BE2C (cell line): ENCODE measurements at places on chromosomes 3 and 15.

DNA sequence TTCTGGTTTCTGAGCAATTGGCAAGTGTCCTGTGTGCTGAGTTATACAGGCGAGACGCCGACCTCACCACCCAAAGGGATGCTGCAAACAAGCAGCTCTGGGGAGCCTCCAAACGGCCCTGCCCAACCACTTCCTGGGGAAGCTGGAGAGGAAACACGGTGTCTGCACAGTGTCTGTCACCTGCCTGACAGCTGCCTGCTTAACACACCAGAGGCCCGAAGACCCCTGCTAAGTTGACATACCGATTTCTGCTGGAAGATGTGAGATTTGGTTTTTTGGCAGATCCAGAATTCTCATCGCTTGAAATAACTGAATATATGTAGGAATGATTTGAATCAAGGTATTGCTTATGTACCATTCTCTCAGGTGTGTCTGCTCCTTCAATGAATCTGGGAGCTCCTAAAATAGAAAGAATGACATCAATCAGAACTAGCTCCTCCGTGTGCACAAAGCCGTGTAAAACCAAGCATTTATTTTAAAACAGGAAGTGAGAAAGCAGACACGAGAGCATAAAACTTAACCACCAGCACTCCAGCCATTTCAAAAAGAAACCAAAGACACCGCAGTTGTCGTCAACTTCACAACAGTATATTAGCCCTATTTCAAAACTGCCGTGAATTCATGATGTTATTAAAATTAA lies 27.2 kb downstream of the LRRC2 start:
- DNase-seq = no peak

- DNase-seq = no peak
These were observed 15.0 kb downstream of the TIGIT start for GRCh38 chr3:114308830-114309229.

GRCh38 chr3:21256932-21257331 lies 494.1 kb downstream of the ZNF385D start:
- DNase-seq = no peak

GRCh38 chr3:139466360-139466759 lies 10.0 kb downstream of the RBP2 start:
- DNase-seq = no peak

DNA sequence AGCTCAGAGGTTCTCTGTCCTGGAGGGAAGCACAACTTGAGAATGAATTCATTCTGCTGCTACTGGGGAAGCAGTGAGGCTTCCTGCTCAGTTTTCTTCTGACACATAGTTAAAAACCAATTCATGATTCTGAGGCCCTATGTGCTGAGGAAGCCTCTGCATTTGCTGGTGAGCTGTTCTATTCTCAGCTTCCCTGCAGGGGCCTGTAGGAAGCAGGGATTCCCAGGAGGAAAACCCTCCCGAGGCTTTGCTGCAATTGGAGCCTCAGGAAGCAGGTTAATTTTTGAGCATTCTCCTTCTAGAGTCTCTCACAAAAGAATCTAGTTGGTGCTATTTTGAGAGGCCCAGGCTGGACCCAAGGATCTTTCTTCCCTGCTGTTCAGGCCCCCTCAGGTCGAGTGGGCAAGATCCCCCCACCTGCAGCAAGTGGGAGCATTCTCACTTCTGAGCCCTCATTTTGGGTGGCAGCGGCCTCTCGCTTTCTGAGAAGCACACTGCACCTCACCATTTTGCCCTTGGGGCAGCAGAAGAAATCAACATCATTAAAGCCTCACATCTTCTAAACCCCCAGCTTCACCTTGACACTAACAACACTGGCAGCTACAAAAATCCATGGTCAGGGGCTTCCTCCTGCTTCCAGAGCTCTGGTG lies 197.5 kb upstream of the TSC22D2 start:
- DNase-seq = no peak

GRCh38 chr15:33279613-33280205 lies 31.1 kb upstream of the RYR3 start:
- DNase-seq = no peak

DNA sequence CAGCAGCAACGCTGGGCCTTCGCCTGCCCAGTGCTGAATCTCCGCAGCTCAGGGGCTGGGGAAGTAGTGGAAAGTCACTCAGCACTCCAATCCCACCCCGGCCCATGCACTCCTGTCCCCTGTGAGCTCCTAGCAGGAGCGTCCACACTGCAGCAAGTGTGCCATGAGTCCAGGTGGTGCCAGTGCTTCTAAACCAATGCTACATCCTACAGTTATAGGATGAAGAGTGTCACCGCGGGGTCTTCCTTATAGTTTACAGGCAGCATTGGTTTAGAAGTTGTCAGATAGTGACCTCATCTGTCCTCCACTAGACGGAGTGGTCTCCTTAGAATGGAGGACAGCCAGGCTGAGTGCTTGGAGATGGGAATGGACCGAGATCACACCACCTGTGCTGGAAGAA lies 221.4 kb downstream of the GABRB3 start:
- no peak for DNase-seq

DNA sequence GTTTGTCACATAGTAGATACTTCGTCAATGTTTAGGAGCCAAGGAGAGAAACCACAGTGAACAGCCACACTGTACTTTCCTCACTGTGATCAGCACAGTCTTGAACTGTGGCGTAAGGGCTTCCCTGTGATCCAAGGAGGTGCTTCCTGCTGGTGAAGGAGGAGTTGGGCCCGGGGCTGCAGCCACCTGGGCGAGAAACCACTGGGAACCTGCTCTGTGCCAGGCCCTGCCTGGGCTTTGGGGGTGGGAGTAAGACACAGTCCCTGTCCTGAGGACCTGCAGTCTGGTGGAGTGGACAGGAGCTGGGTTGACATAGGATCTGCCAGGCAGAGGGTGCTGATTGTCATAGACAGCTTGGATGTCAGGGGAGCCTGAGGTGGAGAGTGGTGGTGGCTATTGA lies 60.5 kb upstream of the MRPS22 start:
- no peak for DNase-seq

DNA sequence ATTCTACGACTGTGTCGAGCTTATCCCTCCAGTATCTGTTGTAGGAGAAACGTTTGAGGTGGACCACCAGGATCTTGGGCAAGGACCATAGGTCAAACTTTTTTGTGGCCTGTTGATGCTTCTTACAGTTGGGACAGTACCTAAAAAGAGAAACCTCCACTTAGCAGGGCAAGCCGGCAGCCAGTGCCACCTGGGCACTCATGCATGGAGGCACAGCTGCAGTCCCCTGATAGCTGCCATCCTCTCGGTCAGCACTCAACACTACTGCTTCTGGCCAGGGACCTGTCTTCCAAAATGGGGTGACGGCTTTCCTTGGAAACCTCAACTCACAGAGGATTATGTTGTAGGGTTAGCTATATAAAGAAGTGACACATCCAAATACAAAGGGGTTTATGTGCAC lies 7.0 kb upstream of the C3orf62 start:
- no peak for DNase-seq

DNA sequence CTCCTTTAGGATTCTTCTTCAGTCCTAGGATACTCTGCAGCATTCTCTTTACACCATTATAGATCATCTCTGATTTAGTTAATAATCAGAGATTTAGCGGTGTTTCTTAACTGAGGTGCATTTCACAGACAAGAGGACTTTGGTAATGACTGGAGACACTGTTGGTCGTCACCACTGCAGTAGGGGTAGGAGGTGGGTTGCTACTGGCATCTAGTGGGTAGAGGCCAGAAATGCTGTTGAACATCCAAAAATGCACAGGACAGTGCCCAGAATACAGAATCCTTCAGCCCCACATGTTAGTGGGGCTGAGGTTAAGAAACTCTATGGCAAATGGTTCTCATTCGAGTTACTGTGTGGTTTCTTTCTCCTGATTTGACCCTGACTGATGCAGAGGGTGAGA lies 80.4 kb upstream of the LMCD1 start:
- no peak for DNase-seq

DNA sequence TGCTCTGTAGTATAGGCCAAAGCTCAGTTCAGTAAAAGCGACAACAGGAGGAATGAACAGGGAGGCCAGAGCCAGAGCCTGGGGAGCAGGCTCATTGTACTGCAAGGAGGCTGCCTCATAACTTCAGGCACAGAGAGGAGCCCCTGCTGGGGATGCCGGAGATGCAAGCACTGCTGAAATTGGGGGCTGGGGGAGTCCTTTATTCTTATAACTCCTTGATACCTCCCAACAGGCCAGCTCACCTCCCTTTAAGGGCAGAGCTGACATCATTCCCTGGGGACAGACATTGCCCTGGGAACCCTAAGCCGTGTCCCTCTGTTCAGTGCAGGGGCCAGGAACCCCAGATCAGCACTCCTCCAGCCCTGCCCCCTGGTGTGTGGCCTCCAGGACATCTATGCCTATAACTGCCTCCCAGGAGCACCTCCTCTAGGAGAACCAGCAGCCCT lies 83.8 kb upstream of the MRPS22 start:
- DNase-seq = no peak

- DNase-seq = no peak
These were observed 265.4 kb upstream of the HES1 start for GRCh38 chr3:193870376-193871219.

GRCh38 chr15:99268431-99268830 lies 17.1 kb downstream of the LRRC28 start:
- no peak for DNase-seq

- no peak for DNase-seq
These were observed 158.0 kb downstream of the RYR3 start for GRCh38 chr15:33468740-33469139.

GRCh38 chr3:123157598-123158287 lies 44.0 kb upstream of the SEC22A start:
- DNase-seq = no peak

DNA sequence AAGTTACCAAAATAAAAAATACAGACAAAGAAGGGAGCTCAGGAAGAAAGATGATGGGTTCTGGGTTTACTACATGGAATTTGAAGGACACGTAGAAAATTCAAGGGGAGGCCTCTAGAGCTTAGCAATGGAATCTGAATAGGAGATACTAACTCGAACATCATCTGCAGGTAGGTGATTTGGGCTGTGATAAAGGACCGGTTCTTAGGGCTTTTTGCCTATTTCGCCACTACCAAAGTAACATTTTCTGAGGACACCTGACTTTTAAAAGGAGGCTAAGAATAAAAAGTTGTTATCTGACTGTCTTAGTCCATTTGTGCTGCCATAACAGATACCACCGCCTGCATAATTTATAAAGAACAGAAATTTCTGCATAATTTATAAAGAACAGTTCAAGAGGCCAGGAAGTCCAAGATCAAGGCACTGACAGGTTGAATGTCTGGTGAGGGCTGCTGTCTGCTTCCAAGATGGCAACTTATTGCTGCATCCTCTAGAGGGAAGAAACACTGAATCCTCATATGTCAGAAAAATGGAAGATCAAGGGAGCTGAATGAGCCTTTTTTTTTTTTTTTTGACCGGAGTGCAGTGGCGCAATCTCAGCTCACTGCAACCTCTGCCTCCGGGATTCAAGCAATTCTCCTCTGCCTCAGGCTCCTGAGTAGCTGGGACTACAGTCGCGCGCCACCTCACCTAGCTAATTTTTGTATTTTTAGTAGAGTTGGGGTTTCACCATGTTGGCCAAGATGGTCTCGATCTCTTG lies 67.9 kb upstream of the UBE2E2 start:
- no peak for DNase-seq

DNA sequence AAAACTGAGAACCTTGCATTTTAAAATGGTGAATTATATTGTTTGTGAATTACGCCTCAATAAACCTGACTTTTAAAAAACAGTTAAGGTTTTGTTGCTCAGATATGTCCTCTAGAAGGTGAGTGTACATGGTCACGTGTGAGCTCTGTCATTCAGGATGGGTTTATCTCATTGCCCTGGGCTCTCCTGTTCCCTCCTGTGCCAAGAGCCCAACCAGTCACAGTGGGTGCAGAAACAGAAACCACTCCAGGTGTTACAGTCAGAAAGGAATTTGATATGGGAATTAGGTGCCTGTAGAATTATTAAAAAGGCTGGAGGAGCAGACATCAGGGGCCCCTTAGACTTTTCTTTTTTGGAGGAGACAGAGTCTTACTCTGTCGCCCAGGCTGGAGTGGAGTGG lies 196.4 kb downstream of the STT3B start:
- DNase-seq = no peak

DNA sequence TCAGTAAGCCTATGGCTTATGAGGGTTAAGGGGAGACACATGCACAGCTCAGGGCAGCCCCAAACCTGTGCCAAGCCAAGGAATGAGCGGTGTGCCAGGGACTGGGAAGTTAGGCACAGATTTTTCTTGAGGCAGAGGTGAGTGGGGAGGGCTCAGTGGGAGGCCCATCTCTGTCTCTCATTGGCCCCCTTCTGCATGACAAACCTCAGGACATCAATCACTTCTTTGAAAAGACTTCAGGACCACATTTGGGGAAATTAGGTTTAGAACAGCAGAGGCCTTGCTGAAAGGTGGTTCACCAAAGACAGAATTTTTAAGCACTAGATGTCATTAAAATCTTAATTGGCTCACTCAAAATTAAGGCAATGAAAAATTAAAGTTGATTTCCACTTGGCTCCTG lies 57.2 kb downstream of the RAB11A start:
- no peak for DNase-seq

GRCh38 chr15:75459581-75459980 lies 8.1 kb upstream of the SIN3A start:
- DNase-seq = no peak

GRCh38 chr3:156151824-156152428 lies 31.5 kb downstream of the KCNAB1 start:
- DNase-seq = peak; percentile 83

- DNase-seq = peak; percentile 86
These were observed 21.8 kb downstream of the IGDCC4 start for GRCh38 chr15:65400760-65401610.

GRCh38 chr3:116114586-116114985 lies 330.7 kb downstream of the LSAMP start:
- no peak for DNase-seq

DNA sequence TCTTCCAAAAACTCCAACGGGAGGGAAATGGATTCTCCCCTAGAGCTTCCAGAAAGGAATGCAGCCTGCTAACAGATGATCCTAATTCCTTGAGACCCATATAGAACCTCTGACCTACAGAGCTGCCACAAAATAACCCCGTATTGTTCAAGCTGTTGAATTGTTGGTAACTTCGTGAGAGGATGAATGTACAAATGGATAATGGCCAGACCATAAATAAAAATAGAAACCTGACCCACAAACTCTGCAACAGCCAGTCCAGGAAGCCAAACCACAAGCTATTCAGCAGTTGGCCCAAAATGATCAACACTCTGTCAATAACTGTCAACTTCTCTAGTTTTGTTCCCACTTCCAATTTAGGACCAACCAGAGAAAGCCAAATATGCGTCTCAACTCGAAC lies 414.0 kb upstream of the ZNF717 start:
- no peak for DNase-seq
